Left lung (tissue), 14 donors: ENCODE measurements at places on chromosomes 2 and 18.

GRCh38 chr2:238706673-238707072 is 141.2 kb upstream of the TWIST2 start:
- no peaks in the 10 kb centered on the region for H3K4me1 ChIP-seq
- no peak overlapping the region for H3K4me3 ChIP-seq
- no peak overlapping the region for H3K27ac ChIP-seq
- no peaks in the 10 kb centered on the region for H3K36me3 ChIP-seq
- H3K27me3 ChIP-seq = no peaks in the 10 kb centered on the region

DNA sequence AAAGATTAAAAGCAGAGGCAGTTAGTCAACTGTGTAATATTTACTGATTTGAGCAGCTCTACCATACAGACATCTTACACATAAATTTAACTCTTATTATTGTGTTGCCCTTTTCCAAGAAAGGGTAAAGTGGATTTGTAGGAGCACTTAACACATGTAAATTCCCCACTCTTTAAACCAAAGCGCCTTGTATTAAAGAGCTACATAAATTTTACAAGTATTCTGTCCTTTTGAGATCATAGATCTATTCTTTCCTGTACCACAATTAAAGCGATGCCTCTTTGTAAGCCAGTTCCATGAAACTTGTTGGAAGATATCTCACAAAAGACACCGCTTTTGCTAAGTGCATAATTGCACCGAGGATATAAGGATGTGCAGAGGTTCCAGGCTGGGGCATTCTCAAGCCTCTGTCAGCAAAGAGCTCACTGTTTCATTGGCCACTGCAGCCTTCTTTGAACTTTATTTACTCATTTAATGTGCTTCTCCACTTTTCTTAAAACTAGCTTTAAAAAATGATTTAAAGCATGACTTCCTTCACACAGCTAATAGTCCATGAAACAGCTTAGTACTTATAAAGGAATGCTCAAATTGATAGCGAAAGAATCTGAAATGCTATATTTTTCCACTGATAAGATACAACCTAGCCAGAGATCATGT is 520.0 kb upstream of the TCF4 start:
- H3K27ac ChIP-seq = no peak overlapping the region
- H3K36me3 ChIP-seq = no peaks in the 10 kb centered on the region
- no peak overlapping the region for H3K4me3 ChIP-seq
- no peaks in the 10 kb centered on the region for H3K4me1 ChIP-seq

DNA sequence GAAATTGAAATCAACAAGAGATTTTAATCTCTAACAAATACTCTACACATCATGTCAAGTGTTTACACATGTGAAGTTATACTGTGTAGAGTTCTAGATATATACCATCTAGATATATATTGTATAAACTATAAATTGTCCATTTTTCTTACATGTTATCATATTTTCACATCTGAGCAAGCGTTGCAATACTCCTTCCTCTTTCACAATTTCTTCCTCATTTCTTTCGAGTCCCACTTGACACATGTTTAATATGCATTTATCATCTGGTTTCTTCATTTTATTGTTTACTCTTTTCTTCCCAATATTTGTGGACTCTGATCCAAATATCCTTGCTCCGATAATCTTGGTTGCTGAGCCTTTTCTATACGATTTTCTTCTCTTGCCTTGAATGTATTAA is 50.2 kb downstream of the UNC80 start:
- no peak overlapping the region for H3K27ac ChIP-seq
- H3K27me3 ChIP-seq = no peaks in the 10 kb centered on the region
- DNase-seq = no peak
- H3K4me1 ChIP-seq = no peaks in the 10 kb centered on the region
- no peaks in the 10 kb centered on the region for H3K36me3 ChIP-seq

- no peak overlapping the region for H3K4me3 ChIP-seq
- no peaks in the 10 kb centered on the region for H3K36me3 ChIP-seq
- no peak overlapping the region for H3K27ac ChIP-seq
- H3K27me3 ChIP-seq = no peaks in the 10 kb centered on the region
- no peaks in the 10 kb centered on the region for H3K4me1 ChIP-seq
Observed at GRCh38 chr2:221133941-221134340, 438.2 kb downstream of the EPHA4 start.

DNA sequence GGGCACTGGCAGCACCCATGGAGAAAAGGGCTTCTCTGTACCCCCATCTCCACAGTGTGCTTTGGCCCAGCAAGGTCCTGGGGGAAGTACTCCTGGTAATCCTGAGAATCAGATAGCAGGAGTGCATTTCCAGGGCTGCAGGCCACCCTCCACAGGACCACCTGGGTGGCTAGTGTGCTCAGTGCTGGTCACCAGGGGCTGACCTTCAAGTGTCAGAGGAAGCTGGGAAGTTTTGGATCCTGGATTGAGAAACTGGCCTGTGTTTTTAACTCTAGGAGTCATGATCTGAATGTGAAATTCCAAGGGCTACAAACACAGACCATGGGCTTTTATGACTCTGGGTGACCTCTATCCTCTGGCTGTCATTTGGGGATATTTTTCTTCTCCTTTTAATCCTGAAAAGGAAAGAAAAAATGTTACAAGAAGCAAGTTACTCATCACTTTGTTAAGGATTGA is 9.3 kb downstream of the RHOB start:
- no peaks in the 10 kb centered on the region for H3K4me1 ChIP-seq
- no peak overlapping the region for H3K4me3 ChIP-seq
- no peaks in the 10 kb centered on the region for H3K36me3 ChIP-seq
- no peaks in the 10 kb centered on the region for H3K27me3 ChIP-seq
- DNase-seq = no peak
- no peak overlapping the region for H3K27ac ChIP-seq

- no peaks in the 10 kb centered on the region for H3K36me3 ChIP-seq
- no peak overlapping the region for H3K4me3 ChIP-seq
- H3K27ac ChIP-seq = no peak overlapping the region
- H3K27me3 ChIP-seq = no peaks in the 10 kb centered on the region
Observed at GRCh38 chr2:60490848-60491247, 62.6 kb downstream of the BCL11A start.

- no peaks in the 10 kb centered on the region for H3K4me1 ChIP-seq
- no peak for DNase-seq
- H3K36me3 ChIP-seq = no peaks in the 10 kb centered on the region
- H3K27ac ChIP-seq = no peak overlapping the region
- no peak overlapping the region for H3K4me3 ChIP-seq
Observed at GRCh38 chr2:109193807-109194619, 65.0 kb downstream of the SH3RF3 start.

DNA sequence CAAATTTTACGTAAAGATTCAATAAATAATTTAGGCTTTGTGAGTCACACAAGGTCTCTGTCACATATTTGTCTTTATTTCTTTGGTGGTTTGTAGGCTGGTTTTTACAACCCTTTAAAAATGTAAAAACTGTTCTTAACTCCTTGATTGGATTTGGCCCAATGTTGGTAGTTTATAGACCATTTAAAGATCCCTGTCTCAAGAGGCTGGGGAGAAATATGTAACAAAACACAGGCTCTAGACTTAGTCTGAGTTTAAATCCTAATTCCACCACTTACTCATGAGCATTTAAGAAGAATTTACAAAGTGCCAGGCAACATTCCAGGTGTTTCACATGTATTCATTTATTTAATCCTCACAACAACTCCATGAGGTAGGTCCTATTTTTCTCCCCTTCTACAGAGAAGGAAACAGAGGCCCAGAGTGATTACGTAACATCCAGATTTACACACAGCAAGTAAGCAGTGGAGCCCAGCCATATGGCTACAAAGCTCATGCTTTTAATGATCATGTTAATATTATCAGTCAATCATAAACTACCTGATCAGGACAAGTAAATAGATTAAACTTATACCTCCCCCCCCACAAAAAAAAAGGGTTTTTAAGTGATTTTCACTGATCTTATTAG is 416.6 kb upstream of the ACVR2A start:
- no peak overlapping the region for H3K4me3 ChIP-seq
- no peaks in the 10 kb centered on the region for H3K27me3 ChIP-seq
- H3K27ac ChIP-seq = no peak overlapping the region
- H3K36me3 ChIP-seq = no peaks in the 10 kb centered on the region

DNA sequence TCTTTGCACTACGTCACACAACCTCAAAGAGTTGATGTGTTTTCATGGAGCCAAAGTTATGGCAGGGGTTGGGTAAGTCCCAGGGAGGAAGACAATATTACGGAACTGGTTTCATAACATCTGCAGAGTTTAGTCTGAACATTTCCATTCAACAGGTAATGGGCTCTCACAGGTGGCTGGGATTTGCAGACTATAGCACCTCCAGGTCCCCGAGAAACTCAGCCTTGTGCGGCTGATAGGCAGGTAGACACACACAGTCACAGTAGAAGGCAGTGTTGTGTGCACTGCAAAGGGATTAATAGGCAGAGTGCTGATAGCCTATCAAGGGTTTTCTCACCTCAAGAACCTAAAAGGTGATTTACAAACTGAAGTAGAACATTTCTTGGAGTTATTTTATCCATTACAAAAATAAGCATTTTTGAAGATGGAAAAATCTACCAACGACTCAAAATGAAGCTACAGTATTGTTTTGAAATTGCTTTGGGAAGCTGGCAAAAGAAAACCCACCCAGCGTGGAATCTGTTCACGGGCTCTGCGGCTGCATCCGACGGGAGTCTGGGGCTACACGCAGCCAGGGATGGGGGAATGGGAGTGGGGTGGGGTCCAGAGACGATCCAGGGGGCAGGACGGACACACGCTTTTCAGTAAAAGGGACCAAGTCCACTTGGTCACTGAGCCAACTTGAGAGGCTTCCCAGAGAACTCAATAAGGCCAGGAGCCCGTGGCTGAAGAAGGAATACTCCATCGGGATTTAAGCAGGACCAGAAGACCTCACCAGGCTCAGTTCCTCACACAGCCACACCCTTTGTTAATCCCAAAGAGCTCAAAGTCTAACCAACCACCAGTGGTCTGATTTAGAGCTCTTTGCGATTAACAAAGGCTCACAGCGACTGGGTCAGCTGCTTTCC is 82.9 kb downstream of the CHRNA1 start:
- no peaks in the 10 kb centered on the region for H3K36me3 ChIP-seq
- H3K27ac ChIP-seq = peak overlapping the region; percentile 79
- DNase-seq = peak; percentile 11
- peak overlapping the region; percentile 86 for H3K4me3 ChIP-seq
- H3K4me1 ChIP-seq = peaks cover 33% of the 10 kb centered on the region
- H3K27me3 ChIP-seq = no peaks in the 10 kb centered on the region

- no peak overlapping the region for H3K27ac ChIP-seq
- DNase-seq = no peak
Observed at GRCh38 chr2:171410101-171410500, 23.7 kb downstream of the METTL8 start.

DNA sequence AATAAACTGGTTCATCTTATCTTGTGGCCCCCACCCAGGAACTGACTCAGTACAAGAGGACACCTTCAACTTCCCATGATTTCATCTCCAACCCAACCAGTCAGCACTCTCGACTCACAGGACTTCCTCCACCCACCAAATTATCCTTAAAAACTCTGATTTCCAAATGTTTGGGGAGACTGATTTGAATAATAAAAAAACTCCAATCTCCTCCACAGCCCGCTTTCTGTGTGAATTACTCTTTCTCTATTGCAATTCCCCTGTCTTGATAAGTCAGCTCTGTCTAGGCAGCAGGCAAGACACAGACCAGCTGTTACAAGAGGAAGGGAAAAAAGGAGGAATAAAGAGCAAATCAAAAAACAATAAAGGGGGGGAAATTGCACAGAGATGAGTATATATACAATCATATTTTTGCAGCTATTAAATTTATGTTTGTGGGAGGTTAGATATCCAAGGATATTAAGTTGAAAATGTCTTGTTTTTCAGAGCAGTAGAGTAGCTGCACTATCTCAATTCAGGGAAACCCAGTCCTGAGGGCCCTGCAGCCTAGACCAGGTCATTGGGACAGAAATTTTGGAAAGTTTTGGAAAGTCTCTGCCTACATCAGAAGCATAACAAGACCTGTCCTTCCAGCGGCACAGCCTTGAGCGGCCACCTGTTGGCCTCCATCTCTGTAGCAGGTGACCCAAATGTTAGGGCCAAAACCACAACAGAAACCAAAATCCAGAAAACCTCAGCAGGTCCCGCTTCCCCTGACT is 32.8 kb upstream of the SIGLEC15 start:
- no peak for DNase-seq
- H3K36me3 ChIP-seq = no peaks in the 10 kb centered on the region
- no peaks in the 10 kb centered on the region for H3K27me3 ChIP-seq
- H3K4me1 ChIP-seq = no peaks in the 10 kb centered on the region
- H3K4me3 ChIP-seq = no peak overlapping the region

DNA sequence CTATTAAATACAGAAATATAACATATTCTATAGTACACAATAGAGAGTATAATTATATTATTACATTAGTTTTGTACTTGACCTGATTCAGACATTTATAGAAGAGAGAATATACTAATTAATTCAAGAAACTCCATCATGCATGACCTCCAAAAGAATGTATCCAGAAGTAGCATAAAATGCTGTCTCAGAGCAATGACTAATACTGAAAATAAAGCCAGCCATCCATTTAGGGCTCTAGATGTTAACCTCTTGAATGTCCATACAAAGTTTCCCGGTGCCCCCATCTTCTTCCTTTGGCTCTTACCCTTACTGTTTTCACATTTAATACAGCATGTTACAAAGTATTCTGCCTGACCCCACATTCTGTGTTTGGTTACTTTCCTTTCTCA is 102.0 kb downstream of the ARHGAP15 start:
- H3K36me3 ChIP-seq = no peaks in the 10 kb centered on the region
- no peak overlapping the region for H3K4me3 ChIP-seq
- no peak for DNase-seq
- no peaks in the 10 kb centered on the region for H3K27me3 ChIP-seq

DNA sequence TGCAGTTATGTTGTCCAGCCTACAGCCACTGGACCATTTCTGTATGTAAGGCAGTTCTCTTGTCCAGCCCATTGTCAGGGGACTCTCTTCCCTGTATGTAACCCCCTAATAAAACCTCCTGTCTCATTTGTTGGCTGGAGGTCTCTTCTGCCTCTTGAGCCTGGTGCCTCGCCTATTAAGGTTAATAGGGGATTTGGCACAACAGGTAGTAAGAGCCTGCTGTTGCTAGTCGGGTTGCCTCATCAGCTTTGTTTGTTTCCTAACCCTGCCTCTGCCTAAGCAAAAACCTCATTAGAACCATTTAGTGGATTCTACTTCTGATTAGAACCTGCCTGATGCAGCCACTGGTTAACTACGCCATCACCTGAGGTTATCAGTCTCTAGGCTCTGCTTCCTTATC is 62.2 kb upstream of the STPG4 start:
- no peaks in the 10 kb centered on the region for H3K4me1 ChIP-seq
- no peaks in the 10 kb centered on the region for H3K27me3 ChIP-seq
- no peak overlapping the region for H3K27ac ChIP-seq
